CMK (cell line): ENCODE measurements at places on chromosomes 1 and 21.

DNA sequence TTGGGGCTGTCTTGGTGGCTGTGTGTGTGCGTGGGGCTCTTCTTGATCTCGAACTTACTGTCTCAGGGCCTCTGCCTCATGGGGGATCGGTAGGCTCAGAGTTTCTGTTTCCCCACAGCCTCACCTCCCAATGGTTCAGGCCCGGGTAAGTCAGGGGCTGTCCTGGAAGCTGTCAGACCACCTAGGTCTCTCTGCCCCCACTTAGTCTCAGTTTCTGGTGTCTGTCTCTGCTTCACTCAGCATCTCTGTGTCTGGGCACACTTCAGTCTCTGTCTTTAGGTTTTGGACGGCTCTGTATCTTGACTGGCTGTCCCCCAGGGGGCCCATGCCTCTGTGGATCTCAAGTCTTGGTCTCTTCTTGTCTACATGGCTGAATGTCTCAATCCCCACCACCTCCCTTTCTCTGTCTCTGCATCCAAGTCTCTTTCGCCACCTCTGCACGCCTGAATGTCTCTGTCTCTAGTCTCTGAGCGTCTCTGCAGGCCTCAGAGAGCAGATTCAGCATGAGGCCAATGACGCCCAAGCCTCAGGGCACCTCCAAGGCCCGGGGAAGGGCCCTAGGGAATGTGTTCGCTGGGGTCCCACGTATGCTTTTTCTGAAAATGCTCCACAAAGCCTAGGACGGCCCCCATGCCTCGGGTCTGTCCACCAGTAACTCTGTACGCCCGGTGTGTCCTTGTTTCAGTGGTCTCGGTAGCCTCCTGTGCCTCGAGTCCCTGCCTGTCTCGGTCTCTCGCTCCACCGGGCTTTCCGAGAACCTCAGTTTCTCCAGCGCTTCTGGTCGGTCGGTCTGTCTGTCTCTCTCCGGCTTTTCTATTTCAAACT is 818 bp downstream of the FHL3 start:
- DNase-seq: no peak

- DNase-seq: no peak
Observed at GRCh38 chr21:46666941-46667740, 31.7 kb downstream of the PRMT2 start.

DNA sequence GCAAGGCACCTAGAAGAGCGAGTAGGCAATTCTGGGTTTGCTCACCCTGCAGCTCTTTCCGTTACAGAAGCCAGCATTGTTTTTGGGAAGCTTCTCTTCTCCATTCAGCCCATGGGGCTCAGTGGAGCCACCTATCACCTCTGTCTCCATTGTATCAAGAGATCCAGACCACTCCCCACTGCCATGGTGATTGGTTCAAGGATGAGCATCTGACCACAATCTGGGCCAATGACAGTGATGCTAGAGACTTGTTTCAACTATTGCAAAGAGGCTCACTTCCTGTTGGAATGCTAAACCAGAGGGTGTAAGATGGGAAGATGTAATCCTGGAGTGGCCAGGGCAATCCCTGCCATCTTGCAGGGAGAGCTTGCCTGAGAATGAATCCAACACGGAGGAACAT is 6.6 kb downstream of the SPATA21 start:
- no peak for DNase-seq

DNA sequence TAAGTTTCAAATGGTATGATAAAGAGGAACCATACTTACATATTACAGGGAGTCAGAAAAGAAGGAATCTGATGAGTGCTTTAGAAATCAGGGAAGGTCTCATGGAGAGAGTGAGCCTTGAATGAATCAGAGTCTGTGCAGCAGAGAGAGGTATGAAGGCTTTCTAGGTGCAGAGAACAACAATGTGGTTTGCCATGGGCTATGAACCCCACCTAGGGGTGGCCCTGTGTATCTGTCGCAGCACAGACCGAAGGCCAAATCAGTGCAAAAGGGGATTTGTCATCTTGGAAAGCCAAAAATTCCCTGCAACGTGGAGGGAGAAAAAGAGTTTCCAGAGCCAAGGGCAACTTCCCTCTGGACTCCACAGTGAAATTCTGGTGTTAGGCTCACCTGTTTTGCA is 3.5 kb downstream of the PAPPA2 start:
- no peak for DNase-seq

DNA sequence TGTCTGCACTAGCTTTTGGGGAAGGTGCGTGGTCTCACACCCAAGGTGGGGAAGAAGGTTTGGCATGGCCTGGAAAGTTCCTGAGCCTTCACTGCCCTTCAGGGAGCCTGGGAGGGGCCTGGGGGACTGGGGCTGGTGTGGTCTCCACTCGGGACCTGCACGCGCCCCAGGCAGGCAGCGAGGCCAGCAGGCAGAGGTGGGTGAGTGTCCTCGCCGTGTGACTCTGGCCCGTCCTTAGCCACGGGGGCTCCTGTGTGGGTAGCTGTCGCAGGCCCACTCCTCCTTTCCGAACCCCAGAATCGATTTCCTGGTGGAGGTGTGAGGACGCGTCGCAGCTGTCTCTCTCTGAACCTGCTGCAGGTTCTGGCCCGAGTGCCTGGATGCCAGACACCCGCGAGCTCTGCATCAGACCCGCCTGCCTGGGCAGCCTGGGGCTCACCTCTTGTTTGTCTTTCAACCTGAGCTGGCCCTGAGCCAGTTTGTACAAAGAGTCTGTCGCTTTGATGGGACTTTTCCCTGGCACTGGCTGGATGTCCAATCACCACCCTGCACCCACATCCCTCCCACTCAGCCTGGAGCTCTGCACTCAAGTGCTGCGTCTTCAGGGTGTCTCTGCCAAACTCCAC is 36.0 kb upstream of the SLC19A1 start:
- no peak for DNase-seq

GRCh38 chr1:234940841-234941240 is 187.8 kb downstream of the TOMM20 start:
- DNase-seq: no peak

- DNase-seq: no peak
Observed at GRCh38 chr21:31713973-31714740, 17.8 kb downstream of the SCAF4 start.

GRCh38 chr21:34276711-34277425 is 86.9 kb upstream of the KCNE2 start:
- DNase-seq: no peak

DNA sequence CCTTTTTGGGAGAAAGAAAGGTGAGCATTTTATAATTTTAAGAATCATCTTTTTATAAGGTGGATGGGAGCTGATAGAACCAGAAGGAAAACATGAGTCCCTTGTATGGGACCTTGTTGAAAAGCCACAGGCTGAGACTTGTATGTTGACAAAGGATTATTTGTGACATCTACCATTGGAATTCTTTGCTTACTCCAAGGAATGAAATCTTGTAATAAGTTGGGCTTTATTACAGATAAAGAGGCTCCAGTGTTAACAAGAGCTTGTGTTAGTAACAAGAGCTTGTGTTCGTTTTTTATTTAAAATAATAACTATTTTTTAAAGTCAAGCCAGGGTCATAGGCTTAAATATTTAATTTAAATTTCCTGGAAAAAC is 201.1 kb upstream of the CHRM3 start:
- DNase-seq: no peak
